RWPE1 (cell line): ENCODE measurements at places on chromosomes 4 and X.

DNA sequence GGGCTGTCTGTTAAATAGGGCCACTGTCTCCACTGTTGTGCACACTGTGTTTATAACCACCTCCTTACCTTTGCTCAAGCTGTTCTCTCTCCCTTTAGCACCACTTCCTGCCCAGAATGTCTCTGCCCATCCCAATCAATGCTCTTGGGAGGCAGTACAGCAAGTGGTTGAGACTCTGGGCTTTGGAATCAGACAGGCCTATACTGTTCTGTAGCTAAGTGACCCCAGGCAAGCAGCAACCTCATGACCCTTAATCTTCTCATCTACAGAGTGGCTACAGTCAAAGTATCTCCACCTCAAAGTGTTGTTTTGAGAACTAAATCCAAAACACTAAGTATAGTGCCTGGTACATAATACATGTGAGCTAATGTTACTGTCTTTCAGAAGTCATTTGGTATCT lies 3.8 kb upstream of the TXK start:
- no peak for DNase-seq

DNA sequence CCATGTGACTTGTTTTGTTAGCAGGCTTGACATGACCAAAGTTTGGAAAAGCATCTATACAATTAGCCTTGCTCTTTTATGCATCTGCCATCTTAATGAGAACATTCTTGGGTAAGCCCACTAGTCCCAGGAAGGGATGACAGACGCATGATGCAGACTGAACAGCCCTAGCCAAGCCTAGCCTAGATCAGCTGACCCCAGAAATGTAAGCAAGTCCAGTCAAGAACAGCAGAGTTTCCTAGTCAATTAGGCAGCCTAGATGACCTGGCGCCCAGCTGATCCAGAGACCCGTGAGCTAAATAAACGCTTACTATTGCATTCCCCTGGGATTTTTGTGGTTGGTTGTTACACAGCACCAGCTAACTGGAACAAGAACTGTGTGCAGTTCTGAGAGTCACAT lies 457.9 kb downstream of the BCOR start:
- DNase-seq, result no peak

- no peak for DNase-seq
Observed at GRCh38 chr4:158859661-158860060, 90.8 kb downstream of the FNIP2 start.

DNA sequence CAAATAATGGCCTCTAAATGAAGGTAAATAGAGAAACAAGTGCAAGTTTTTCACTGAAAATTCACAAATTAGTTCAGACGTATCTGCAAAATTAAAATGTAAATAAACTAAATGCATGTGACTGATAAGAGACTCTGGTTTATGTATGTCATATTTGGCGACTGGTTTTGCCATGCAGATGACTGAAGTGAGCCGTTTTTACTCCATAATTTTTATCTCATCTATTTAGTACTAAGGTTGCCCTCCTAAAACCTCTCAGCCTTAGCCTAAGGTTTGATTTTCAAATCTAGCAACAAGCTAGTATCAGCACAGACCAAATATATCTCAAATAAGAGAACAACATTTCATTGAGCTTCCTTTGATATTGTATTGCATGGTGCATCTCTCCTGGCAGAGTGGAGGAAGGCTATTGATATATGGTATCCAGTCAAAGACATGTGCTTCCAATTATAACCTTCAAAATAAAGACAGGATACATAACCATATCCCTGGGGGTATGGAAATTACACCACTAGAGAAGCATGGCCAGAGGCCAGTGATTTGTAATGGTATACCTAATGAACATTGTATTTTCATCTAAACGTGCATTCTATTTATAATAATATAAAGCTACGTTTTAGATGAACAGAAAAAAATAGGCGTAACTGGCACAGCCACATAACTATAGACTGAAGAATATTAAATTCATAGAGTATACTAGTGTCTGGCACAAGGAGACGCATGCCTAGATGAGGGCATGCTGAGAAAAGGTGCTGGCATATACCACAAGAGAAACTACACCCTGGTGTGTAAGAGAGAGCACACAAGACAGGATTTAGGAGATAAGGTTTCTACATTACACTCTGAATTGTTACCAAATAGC lies 392.6 kb upstream of the INTU start:
- no peak for DNase-seq

- DNase-seq, result no peak
Observed at GRCh38 chr4:178689926-178690325, 1247.7 kb upstream of the AGA start.

- DNase-seq, result no peak
Observed at GRCh38 chr4:133440404-133440803, 291.3 kb downstream of the PCDH10 start.

DNA sequence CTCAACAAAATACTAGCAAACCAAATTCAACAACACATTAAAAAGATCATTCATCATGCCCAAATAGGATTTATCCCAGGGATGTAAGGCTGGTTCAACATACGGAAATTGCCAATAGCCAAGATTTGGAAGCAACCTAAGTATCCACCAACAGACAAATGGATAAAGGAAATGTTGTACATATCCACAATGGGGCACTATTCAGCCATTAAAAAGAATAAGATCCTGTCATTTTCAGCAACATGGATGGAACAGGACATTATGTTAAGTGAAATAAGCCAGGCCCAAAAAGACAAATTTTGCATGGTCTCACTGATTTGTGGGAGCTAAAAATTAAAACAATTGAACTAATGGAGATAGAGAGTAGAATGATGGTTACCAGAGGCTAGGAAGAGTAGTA lies 82.0 kb upstream of the FAM241A start:
- no peak for DNase-seq

DNA sequence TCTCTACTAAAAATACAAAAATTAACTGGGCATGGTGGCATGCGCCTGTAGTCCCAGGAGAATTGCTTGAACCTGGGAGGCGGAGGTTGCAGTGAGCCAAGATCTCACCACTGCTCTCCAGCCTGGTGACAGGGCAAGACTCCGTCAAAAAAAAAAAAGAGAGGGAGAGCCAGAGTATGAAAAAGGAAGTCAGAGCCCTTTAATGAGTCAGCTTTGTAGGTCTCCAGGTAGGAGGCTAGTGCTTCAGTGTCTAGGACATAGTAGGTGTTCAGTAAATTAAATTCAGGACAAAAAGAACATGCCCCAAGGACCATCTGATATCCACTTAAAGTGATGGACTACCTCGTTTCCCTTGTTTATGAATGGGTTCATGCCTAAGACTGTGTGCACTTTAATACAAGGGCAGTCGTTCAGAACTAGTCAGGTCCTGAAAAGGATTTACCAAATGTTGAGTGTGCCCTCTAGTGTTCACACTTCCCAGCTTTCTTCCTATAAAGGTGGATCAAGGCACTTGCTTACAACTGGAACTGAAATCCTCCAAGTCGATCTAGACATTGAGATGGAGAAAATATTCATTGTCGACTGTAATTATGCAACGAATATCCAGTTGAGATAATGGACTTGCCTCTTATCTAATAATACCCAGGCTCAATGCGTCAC lies 29.0 kb downstream of the F9 start:
- peak; percentile 4 for DNase-seq

DNA sequence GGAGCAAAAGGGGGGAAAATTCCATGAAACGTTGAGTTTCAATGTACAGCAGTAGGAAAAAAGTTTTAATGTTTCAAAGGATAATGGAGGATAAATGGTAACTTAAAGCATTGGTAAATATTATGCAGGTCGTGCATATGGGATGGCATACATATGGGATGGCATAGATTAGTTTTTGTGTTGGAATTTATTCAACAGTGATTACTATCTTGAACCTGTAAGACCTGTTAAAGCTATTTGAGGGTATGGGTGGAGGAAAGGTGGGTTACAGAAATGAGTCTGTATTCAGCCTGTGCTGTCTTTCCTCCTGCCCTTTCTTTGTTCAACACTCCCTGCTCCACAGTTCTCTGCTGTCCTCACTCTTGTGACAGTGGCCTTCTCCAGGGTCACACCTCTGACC lies 54.6 kb downstream of the ARHGAP10 start:
- DNase-seq, result no peak

- DNase-seq, result no peak
Observed at GRCh38 chrX:53048169-53049126, at the start of gene GPR173. Gene GPR173, plus strand, starts transcription at chrX:53048789. Its CDS starts 27,833 bp downstream, at chrX:53076622.

- peak; percentile 14 for DNase-seq
Observed at GRCh38 chr4:160026721-160027120, 923.8 kb downstream of the RAPGEF2 start.

GRCh38 chrX:140762061-140762460 lies 52.5 kb downstream of the LINC00632 start:
- peak; percentile 10 for DNase-seq

DNA sequence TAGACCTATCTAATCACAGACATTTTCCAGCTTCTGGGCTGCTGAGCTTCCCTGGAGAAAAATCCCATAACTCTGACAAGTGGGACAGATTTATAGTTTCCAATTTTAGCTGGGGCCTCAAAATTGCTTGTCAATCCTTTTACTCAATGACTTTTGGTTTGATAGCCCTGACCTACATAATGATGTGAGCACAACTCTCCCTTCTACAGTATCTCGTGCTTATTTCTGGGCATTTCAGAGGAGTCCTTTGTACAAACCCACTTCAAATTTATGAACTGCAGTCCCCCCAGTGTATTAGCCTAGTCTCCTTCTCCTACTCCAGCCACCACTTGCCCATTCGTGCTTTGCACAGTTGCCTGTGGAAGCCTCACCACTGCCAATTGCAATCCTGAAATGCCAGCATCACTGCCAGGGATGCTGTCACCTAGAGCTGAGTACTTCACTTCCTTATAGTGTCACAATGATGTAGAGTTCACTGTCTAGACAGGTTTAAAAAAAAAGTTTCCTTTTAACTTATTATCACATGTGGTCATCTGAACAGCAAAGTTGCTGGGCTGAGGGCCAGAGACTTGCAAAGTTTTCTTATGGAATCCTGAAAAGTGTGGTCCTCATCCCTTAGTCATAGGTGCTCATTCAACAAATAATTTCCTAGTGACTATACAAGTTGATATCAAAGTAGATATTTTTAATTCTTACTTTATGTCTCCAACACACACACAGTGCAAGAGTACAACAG lies 21.2 kb downstream of the TRAM1L1 start:
- DNase-seq, result no peak

GRCh38 chr4:102493794-102494193 lies 7.4 kb upstream of the NFKB1 start:
- no peak for DNase-seq

- peak; percentile 45 for DNase-seq
Observed at GRCh38 chr4:94757192-94758140, at the start of gene BMPR1B. Gene BMPR1B, plus strand, starts transcription at chr4:94757955. Its CDS starts 346,470 bp downstream, at chr4:95104425.

- DNase-seq, result no peak
Observed at GRCh38 chr4:157701695-157701994, 471.2 kb downstream of the GASK1B start.

- no peak for DNase-seq
Observed at GRCh38 chr4:182901337-182901736, 15.8 kb downstream of the DCTD start.

- DNase-seq, result no peak
Observed at GRCh38 chr4:14812101-14812500, 190.2 kb upstream of the CPEB2 start.

DNA sequence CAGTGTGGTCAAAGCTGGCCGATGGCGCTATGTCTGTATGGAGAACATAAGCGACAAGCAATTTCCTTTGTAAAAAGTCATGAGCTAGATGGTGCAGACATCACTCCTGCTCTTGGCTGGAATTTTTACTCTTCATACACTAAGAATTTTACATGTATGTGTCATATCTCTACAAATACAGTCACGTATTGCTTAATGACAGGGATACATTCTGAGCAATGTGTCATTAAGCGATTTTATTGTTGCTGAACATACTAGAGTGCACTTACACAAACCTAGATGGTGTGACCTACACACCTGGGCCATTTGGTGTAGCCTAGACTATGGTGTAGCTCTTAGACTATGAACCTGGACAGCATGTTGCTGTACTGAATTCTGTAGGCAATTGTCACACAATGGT lies 185.4 kb downstream of the SOWAHB start:
- no peak for DNase-seq

DNA sequence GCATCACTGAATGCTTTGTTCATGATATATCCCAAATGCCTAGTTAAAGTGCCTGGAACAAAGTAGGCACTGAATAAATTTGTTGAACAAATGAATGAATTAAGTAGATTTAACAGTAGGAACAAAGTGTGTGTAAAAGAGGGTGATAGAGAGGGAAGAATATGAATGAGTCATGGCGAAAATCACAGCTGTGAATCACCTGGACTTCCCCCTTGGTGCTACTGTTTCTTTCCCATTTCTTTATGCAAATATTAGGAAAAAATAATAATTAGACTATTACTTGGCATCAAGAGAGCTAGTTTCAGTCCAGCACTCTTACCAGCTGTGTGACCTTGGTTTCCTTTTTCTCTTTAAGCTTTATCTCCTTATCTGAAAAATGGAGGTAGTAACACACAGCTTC lies 9.2 kb downstream of the SPIN3 start:
- DNase-seq, result no peak

DNA sequence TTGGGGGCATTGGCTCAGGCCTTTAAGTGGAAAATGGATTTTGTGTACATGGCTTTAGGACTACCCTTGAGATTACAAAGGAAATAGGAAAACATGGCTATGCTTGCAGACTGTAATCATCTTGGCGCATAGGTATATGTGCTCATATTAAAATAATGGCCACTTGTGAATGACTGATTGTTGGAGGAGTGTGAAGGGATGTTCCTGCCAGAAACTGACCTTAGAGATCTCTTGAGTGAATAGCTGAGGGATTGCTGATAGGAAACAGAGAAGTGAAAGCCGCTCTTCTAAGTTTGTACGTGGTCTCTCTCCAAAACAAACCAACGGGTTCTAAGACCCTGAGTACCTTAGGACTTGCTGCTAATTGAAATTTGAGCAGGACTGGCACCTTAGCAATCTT lies 186.0 kb downstream of the MGST2 start:
- DNase-seq, result no peak

- DNase-seq, result no peak
Observed at GRCh38 chr4:54016504-54016903, 47.9 kb downstream of the CHIC2 start.

DNA sequence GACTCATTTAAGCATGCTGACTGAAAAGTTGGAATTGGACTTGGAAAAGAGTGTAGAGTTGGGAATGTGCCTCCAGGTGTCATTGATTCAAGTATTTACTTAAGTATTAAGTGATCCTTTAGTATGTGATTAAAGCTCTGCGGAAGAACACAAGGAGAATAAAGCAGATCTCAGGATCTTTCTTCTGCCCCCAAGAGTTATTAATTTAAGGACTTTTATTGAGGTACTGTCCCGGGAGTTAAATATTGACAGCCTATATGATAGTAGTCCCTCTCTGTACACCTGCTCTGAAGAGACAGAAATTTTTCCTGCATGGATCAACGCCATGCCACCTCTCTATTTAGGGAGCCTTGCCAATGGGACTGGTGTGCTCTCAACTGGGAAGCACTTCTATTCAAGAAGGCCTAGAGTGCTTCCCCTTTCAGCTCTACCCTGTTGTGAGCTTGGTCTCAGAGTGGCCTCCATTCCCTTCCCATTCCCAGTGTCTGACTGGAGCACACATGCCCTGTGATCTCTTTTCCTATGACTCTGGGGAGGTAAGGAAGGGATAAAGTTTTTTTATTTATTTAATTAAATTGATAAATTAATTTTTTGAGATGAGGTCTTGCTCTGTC lies 75.9 kb downstream of the SHISA3 start:
- no peak for DNase-seq

GRCh38 chr4:110876866-110877265 lies 254.0 kb upstream of the PITX2 start:
- no peak for DNase-seq

- no peak for DNase-seq
Observed at GRCh38 chr4:25043548-25043947, 12.8 kb upstream of the LGI2 start.

- DNase-seq, result no peak
Observed at GRCh38 chr4:184423003-184423686, 51.2 kb downstream of the IRF2 start.
